ENCODE measurements at places on chromosomes 3 and 15.

DNA sequence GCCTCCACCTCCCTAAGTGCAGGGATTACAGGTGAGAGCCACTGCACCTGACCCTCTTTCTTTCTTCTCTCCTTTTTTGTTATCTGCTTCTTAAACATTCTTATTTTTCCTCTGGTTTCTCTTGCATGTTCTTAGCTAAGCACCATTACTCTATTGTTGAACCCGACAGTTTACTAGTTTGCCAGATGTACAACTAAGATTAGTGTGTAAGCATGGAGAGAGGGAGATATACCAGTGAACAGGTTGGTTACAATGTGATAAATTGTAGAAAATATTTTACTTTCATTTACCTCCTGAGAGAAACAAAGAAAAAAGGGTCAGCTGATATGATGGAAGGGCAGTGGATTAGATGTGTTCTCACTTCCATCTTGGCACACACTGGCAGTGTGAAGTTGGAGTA lies 4.9 kb downstream of the HAUS2 start:
- DNase-seq: no peak

DNA sequence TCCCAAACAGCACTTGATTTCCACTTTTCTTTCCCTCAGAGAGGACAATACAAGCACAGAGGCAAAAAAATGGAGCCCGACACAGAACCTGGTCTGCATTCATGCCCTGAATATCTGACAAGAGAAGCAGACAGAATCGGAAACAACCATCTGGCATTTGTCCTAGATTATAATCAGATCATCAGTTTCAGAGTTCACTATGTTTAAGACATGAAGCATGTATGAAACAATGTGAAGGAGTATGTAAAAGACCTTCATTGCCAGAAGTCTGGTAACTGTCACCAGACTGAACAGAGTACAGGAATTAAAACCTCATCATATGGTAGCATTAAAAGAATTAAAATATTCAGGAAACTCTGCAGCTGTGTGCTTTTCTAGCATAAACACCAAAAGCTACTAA lies 65.0 kb downstream of the SETD2 start:
- DNase-seq: no peak

DNA sequence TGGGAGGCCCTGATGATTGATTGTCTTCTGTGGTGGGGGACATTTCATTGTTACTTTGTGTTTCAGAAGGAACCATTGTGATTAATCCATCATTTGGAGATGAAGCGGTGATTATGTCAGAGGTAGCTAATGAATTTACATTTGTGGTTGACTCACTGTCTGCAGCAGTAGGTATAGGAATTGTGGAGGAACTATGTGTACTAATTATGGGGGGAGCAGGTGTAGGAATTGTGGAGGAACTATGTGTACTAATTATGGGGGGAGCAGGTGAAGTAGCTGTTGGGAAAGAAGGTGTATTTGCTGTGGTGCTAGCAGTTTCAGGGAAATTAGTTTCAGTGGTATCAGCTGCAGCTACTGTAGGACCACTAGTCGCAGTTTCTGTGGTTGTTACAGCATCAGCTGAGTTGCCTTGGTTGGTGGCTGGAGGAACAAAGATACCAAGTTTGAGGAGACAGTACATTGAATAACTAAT lies 6.9 kb downstream of the MUC13 start:
- DNase-seq: no peak

DNA sequence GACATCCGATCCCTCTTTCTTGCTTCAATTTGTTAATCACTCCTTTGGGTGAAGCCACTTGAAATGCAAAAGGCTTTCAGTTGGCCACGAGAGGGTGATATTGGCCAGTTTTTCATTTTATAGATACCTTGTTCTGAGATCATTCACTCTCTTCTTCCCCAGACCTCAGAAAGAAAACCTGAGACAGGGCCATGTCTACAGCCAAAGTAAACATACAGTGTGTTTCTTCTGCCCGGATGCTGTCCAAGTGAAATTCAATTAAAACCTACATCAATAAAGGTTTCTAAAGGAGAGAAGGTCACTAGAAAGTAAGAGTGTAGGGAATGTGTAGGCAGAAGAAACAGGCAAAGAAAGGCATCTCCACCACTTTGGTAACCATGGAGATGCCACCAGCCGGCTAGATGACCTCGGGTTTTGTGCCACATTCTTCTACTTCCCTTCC lies 39.5 kb upstream of the FMN1 start:
- DNase-seq: no peak

- no peak for DNase-seq
These were observed 7.2 kb upstream of the VPS8 start for GRCh38 chr3:184804801-184805200.

GRCh38 chr15:82680200-82681102 lies 29.2 kb downstream of the AP3B2 start:
- peak; percentile 26 for DNase-seq

- no peak for DNase-seq
These were observed 117.3 kb downstream of the ADAMTS17 start for GRCh38 chr15:100224206-100225185.

DNA sequence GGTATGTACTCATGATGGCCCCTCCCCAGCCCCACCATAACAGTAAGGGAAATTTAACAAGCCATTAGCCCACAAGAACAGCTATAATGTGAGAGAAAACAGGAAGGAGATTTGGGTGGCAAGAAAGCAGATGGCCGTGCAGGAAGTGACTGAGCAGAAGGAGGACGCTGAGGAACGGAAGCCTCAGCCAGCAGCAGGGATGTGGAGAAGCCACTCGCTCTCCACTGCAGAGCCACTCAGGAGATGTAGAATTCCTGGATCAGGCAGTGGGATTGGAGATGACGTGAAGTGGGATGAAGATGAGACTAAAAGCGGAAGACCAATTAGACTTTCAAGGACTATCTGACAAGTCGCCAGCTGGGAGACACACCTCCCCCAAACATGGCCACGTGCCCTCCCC lies 31.2 kb downstream of the PRR23E start:
- peak; percentile 4 for DNase-seq

DNA sequence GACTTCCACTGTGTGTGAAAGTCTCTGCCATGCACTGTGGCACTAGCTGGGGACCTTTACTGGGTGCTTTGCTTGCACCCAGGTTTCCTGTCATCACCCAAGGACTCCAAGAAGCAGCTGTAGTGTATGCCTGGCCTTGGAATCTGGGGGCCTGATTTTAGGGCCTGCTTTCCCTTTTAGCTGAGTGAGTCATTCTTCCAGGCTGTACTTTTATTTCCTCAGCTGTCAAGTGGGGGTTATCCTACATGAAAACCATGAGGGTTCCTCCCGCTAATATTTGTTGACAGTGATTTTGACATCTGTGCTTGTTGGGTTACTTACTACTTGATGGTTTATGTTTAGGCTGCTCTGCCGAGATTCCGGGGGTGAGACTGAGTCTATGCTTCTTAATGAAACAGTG lies 18.5 kb downstream of the GORASP1 start:
- no peak for DNase-seq

- DNase-seq: no peak
These were observed 386.9 kb downstream of the PDCD6IP start for GRCh38 chr3:34185301-34185700.

GRCh38 chr3:101900316-101900715 lies 51.0 kb downstream of the NFKBIZ start:
- DNase-seq: no peak

- DNase-seq: no peak
These were observed 7.6 kb upstream of the PPP1R2 start for GRCh38 chr3:195550723-195551122.

DNA sequence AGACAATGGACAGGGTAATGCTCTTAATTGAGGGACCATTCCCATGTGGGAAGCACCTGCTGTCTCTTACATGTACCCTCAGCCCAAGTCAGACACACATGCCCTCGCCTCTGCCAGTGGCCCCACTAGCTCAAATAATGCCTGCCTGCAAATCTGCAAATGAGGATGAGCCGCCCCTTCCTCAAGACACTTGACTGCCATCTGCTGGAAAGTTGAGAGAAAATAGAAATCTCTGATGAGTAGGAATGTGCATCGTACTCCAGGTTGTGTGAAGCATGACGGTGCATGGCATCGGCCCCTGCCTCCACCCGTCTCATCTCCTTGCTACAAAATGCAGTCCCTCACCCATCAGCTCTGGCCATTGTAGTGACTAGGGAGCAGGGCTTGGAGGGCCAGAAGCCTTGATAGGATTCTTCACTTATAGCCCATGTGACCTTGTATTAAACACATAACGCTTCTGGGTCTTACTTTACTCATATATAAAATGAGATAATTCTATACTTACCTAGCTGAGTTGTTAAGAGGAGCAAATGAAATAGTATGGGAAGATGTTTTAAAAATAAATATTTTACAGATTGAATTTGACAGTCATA lies 6.3 kb upstream of the SCN5A start:
- no peak for DNase-seq

GRCh38 chr3:196149375-196149774 lies 61.8 kb downstream of the ZDHHC19 start:
- no peak for DNase-seq

- no peak for DNase-seq
These were observed 1375.1 kb upstream of the ALCAM start for GRCh38 chr3:103991461-103992115.

GRCh38 chr15:80455668-80456442 lies 51.7 kb downstream of the ARNT2 start:
- DNase-seq: peak; percentile 31

Data from HL-60 (cell line).